ENCODE measurements at places on chromosomes 2 and 18. TPM values are rescaled to one million over a fixed set of nuclear protein-coding genes. Genes with fewer than 3 reads are reported as not detected.

The MMADHC gene
- 84.7 TPM for total RNA-seq

The DPP10 gene
- not detected for total RNA-seq

The BOLL gene
- total RNA-seq: not detected

GRCh38 chr2:1650085-1650872, 94.0 kb downstream of the PXDN start:
- no peak for DNase-seq

GRCh38 chr2:100242891-100243619, 79.2 kb downstream of the LONRF2 start:
- DNase-seq: peak; percentile 37

GRCh38 chr2:168155046-168155445, 92.3 kb downstream of the STK39 start:
- no peak for DNase-seq

GRCh38 chr2:170827841-170828532, 11.3 kb downstream of the GAD1 start:
- no peak for DNase-seq

DNA sequence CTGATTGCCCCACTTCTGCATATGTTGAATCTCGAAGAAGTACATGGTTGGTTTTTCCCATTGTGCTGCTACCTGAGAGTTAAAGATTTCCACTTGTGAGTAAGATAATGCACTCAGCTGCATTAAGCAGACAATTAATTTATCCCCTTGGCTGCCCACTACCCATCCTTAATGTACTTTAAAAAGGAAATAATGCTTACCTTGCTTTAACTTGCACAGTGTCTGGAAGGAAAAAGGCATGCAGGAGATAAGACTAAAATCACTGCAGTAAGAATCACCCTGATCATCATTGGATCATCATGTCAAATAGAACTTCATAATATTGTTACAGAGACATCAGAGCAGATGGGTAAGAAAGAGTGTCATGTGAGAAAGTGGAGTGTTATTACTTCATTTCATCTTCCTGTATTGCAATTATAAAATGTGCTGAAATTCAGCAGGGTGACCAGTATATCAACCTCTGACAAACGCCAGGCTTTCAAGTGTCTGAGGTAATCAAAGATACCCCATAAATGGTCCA, 207.3 kb upstream of the PIK3C3 start:
- no peak for DNase-seq

DNA sequence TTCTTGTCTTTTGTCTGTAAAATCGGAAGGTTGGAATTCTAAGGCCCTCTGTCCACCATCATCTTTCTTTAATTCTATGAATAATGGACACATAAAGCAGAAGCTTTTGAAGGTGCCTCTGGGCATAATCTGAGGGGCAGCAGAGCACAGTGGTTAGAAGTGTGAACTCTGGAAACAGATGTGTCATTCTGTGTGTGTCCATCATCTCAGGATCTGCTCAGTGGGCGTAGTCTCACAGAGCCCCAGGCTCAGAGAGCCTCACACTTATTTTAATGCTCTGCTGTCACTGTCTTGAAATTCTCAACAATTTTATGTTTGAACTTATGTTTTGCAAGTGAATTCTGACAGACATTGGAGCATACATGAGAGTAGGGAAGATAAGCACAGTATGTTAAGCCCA, 31.0 kb upstream of the CCDC93 start:
- no peak for DNase-seq

GRCh38 chr2:241481687-241482086, 26.7 kb downstream of the STK25 start:
- DNase-seq: no peak

- DNase-seq: no peak
These were observed 97.5 kb upstream of the CD302 start for GRCh38 chr2:159895258-159896065.

GRCh38 chr18:51425475-51425874, 228.0 kb upstream of the MEX3C start:
- DNase-seq: no peak

DNA sequence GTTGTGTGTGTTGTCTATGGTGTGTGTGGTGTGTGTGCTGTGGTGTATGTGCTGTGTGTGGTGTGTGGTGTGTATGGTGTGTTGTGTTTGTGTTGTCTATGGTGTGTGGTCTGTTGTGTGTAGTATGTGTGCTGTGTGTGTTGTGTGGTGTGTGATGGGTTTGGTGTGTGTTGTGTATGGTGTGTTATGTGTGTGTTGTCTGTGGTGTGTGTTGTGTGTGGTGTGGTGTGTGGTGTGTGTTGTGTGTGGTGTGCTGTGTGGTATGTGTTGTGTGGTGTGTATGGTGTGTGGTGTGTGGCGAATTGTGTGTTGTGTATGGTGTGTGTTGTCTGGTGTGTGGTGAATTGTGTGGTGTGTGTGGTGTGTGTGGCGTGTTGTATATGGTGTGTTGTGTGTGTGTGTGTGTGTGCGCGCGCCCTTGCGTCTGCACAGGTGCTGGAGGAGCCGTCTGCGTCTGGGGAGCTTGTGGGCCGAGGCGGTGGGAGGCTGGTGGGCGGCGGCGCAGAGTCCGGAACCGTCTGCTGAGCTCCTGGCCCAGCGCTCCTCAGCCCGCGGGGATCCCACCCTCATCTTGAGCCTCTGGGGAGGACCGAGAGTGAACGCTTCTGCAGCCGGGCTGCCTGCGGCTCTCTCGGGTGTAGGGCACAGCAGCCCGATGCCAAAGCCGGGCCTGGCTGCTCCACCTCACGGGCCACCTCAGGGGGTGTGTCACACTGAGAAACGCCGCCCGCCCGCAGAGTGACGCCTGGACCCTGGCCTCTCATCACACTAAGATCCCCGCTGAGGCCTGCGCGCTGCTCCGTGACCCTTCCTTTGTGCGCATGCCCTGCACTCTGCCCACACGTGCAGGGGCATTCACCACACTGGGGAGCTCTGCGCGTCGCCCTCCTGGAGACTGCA, 8.8 kb upstream of the ADI1 start:
- DNase-seq: no peak

GRCh38 chr2:174888146-174888545, 117.0 kb downstream of the CHN1 start:
- no peak for DNase-seq

DNA sequence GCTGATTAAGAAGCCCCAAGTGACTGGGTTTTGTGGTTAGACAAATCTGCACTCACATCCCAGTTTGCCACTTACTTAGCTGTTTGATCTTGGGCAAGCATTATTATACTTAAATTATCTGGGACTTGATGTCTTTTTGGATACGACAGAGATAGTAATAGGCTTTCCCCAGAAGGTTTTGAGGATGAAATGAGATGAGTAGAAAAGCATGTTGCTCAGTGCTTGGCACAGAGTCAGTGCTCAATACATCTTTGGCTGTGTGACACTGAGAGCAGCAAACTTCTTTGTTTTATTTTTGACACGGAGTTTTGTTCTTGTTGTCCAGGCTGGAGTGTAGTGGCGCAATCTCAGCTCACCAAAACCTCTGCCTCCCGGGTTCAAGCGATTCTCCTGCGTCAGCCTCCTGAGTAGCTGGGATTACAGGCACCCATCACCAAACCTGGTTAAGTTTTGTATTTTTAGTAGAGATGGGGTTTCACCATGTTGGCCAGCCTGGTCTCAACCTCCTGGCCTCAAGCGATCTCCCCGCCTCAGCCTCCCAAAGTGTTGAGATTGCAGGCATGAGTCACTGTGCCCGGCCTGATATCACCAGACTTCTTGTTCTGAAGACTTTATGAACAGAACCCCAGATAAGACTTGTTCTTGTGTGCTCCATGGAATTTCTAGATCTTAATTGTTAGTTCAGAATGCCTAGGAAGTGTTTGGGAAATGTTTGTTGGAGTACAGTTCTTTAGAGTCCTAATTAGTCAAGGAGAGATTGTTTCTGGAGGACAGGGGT, 521.2 kb downstream of the SLC4A3 start:
- DNase-seq: no peak
